ENCODE measurements at places on chromosomes 3 and 15.

GRCh38 chr3:22729212-22729611 is 473.9 kb upstream of the UBE2E2 start:
- H3K27ac ChIP-seq = no peak overlapping the region
- no peak overlapping the region for H3K4me3 ChIP-seq
- no peaks in the 10 kb centered on the region for H3K36me3 ChIP-seq
- no peak for DNase-seq
- no peaks in the 10 kb centered on the region for H3K4me1 ChIP-seq

DNA sequence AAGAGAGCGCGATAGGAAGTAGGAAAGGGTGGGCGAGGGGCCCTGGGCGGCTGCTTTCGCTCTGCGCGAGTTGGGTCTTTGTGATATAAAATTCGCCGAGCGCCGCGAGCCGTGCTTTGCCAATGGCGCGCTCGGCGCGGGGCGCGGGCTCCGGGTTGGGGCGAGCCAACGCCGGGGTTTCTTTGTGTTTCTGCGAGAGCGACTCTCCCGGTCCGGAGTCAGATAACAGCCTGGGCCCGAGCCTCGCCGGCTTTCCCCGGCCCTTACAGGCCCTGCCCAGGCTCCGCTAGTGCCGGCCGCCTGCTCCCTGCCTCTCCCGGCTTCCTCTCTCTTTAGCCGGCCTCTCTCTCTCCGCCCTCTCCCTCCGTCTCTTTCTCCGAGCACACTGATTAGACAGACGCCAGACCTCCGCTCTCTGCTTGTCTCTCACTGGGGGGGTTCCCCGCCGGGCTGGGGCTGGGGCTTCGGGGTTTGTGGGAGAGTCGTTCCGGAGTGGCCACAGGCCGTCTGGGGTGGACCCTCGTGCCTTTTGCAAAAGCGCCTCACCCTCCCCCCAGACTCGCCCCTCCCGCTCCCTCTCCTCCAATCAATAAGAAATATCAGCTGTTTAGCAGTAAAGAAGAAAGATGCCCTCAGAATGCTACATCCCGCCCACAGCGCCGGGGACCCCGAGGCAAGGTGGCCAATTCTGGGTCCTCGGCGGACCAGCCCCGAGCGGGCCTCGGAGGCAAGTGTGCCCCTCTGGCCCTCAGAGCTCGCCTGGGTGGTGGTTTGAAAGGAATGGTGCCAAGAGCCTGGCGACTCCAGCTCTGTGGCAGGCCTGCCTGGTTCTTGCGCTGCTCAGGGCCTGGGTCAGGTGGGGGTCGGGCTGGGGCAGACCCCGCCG is 2.9 kb downstream of the NR2F2 start:
- peak overlapping the region; percentile 62 for H3K4me3 ChIP-seq
- peaks cover 15% of the 10 kb centered on the region for H3K4me1 ChIP-seq
- DNase-seq = no peak
- H3K27me3 ChIP-seq = peaks cover 75% of the 10 kb centered on the region

DNA sequence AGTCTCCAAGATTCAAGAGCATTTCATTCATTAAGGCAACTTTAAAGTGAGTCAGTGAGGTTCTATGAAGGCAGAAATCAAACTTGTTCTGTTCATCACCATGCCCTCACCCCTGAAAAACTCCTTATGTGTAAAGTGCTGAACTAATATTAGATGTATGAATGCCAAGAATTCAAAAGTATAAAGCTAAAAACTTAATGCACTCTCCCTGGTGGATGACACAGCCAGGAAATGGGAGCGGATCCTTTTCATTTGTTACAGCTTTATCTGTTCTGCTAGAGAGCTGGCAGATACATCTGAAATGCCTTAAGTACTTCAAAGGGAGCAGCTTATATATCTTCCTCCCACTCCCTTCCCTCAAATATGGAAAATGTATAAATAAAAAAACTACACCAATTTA is 8.2 kb downstream of the TXNRD3 start:
- no peak overlapping the region for H3K27ac ChIP-seq
- H3K4me3 ChIP-seq = no peak overlapping the region
- DNase-seq = no peak
- H3K36me3 ChIP-seq = no peaks in the 10 kb centered on the region

DNA sequence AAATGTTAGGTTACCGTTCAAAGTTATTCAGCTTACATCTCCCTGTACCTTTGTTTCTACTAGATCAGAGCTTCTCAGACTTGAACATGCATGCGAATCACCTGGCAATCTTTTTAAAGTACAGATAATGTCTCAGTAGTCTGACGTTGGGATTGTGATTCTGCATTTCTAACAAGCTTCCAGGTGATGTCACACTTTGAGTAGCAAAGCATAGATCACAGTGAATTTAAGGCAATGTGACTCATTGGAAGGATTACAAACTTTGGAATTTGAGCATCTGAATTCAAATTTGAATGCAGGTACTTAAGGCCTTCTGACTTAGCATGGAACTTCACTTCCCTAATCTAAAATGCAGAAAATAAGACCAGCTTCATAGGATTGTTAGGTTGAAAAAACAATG is 10.8 kb upstream of the ZMAT3 start:
- H3K27ac ChIP-seq = no peak overlapping the region
- H3K4me3 ChIP-seq = no peak overlapping the region
- peaks cover 4% of the 10 kb centered on the region for H3K4me1 ChIP-seq
- DNase-seq = no peak
- H3K27me3 ChIP-seq = no peaks in the 10 kb centered on the region

DNA sequence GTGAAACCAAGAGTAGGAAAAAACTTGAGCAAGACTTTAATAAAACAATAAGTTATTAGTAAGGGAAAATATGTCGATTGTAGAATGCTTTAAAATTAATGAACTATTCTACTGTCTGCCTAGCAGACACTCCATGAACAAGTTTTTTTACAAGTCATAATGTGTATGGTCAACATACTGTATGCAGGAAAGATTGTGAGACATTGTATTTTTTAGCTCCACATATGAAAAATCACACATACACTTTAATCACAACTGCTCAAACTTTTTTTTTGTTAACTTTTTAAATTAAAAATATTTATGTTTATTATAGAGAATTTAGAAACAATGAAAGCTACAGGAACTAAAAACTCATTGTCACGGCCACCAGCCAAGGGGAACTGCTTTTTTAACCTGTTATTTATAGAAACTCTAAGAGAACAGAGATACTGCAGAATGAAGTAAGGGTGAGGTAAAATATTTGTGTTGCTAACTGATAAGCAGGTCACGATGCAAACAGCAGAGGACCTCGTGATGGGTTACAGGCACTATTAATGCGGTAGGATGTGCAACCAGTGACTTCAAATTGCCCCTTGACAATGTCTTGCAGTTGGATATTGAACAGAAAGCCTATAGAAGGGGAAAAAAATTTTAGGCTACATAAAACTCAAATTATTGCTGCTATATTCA is 53.0 kb downstream of the THSD4 start:
- H3K4me3 ChIP-seq = no peak overlapping the region
- H3K36me3 ChIP-seq = no peaks in the 10 kb centered on the region
- H3K27me3 ChIP-seq = peaks cover 38% of the 10 kb centered on the region
- no peak for DNase-seq

DNA sequence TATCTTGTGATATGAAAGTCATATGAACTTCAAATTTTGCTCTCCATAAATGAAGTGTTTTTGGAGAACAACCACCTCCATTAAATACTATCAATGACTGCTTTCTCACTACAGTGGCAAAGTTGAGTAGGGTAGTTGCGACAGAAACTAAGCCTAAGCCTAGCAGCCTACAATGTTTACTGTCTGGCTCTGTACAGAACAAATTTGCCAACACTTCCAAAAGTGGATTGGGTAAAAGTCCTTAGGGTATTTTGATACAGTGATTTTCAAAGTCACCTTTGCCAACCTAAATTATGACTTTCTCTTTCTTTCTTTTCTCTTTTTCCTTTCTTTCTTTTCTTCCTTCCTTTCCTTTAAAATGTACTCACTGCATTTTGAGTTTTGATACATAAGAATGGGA is 142.6 kb downstream of the PLCL2 start:
- H3K4me1 ChIP-seq = peaks cover 63% of the 10 kb centered on the region
- no peak overlapping the region for H3K27ac ChIP-seq
- no peak for DNase-seq
- H3K27me3 ChIP-seq = no peaks in the 10 kb centered on the region
- peaks cover 5% of the 10 kb centered on the region for H3K36me3 ChIP-seq
- H3K4me3 ChIP-seq = no peak overlapping the region

- H3K27me3 ChIP-seq = peaks cover 57% of the 10 kb centered on the region
- no peaks in the 10 kb centered on the region for H3K36me3 ChIP-seq
- no peaks in the 10 kb centered on the region for H3K4me1 ChIP-seq
These were observed 26.3 kb upstream of the DYNC1LI1 start for GRCh38 chr3:32596909-32597369.

DNA sequence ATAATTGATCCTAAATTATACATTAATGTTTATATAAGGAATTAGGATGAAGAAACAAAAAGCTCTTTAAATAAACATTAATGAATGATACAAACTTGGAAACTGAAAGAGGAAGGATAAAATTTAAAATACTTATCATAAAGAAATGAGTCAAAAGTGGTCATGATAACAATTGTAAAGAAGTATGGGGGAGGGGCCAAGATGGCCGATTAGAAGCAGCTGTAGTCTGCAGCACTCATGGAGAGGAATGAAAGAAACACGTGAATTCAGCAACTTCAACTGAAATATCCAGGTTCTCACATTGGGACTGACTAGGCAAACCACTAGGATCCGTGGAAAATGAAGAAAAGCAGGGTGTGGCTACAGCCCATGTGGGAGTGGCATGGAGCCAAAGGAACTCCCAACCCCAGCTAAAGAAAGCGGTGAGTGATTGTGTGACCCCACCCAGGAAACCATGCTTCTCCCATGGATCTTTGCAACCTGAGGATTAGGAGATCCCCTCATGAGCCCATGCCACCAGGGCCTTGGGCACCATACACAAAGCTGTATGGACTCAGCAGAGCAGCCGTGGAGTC is 13.1 kb upstream of the CP start:
- no peaks in the 10 kb centered on the region for H3K36me3 ChIP-seq
- peaks cover 6% of the 10 kb centered on the region for H3K27me3 ChIP-seq
- H3K4me3 ChIP-seq = no peak overlapping the region

- H3K4me1 ChIP-seq = no peaks in the 10 kb centered on the region
- no peak for DNase-seq
- H3K27ac ChIP-seq = no peak overlapping the region
- no peaks in the 10 kb centered on the region for H3K27me3 ChIP-seq
- H3K36me3 ChIP-seq = no peaks in the 10 kb centered on the region
- no peak overlapping the region for H3K4me3 ChIP-seq
These were observed 34.9 kb upstream of the LIMD1 start for GRCh38 chr3:45559560-45560118.

DNA sequence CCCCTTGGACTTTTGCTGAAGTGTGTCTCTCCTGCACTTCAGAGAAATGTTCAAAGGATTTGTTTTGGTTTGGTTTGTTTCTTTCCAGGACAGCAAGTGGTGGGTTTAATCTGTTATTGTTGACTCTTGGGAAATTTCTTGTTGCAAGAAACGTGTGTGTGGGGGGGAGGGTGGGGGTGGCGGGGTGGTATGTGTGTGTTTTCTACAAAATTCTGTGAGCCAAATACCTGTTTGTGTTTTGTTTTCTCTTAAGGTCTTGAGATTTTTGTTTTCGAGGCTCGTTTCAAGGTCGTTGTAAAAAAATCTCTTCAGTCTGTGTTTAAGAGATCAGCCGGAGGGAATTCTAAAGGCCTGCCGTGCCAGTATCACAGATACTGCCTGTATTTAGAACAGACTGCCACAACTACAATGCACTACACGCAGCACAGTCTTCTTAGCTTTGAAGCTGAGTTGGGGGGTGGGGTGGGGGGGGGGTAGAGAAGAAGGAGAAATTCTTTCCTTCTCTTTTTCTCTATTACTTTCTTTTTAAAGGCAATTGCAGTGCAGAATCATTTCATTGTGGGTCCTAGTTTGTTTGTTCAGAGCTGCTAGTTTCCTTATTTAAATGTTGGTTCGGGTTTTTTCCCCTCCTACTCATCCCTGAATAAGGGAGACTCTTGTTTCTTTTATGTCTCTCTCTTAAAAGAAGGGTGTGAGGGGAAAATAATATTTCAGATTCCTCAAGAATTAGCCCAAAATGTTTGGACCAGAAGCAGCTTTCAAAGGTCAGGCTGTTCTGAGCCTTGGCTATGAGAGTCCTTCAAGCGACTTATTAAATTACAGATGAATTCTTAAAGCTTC is 1.4 kb upstream of the BCL6 start:
- H3K27ac ChIP-seq = peak overlapping the region; percentile 98
- H3K36me3 ChIP-seq = peaks cover 37% of the 10 kb centered on the region
- no peaks in the 10 kb centered on the region for H3K27me3 ChIP-seq
- peak overlapping the region; percentile 97 for H3K4me3 ChIP-seq

DNA sequence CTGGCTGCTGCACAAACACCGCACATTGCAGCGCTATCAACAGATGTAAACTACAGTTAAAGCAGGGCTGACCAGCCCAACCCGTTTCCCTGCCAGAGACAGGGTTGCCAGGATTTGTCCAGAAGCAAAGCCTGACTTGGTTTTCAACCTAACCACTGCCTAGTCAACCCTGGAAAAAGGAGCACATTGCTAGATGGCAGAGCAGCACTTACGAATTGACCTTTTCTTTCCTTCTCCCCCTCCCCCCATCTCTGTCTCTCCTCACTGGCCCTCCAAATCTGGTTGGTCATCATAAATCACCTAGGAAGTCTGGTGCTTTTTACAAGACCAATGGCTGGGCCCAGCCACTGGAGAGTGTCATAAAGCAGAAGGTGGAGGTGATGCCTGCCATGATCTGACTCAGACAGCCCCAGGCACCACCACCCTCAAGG is 51.3 kb downstream of the ABCC5 start:
- no peak overlapping the region for H3K4me3 ChIP-seq
- DNase-seq = no peak
- H3K36me3 ChIP-seq = peaks cover 17% of the 10 kb centered on the region
- no peaks in the 10 kb centered on the region for H3K4me1 ChIP-seq
- no peak overlapping the region for H3K27ac ChIP-seq
- no peaks in the 10 kb centered on the region for H3K27me3 ChIP-seq

DNA sequence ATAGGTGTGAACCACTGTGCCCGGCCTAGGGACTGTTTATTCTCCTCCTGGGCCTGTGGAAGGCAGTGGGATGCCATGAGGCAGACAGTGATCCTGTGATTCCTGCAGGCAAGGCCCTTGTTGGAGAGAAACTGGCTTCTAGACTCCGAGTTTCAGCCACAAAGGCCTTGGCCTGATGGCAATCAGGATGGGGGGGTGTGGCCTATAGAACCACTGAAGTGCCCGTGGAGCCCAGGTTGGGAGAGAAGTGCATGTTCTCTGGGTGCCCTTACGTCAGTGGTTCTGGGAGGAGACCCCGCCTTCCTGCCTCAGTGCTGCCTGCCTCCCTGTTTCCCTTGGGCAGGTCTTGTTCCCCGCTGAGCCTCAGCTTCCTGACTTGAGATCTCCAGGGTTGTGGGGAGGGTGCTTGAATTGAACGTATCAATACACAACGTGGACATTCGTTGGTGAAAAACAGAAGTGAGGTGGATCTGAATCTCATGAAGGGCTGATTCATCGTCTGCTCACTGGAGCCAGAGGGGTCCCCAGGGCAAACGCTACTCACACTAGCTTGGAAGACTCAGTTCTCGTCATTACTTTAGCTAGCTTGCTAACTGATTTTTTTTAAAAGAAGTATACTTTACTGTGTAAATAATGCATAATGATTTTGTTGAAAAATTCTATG is 31.8 kb downstream of the IRAK2 start:
- peaks cover 26% of the 10 kb centered on the region for H3K36me3 ChIP-seq
- H3K4me3 ChIP-seq = peak overlapping the region; percentile 53
- no peak for DNase-seq
- H3K4me1 ChIP-seq = peaks cover 68% of the 10 kb centered on the region

- H3K36me3 ChIP-seq = peaks cover 60% of the 10 kb centered on the region
- no peak overlapping the region for H3K27ac ChIP-seq
- no peak for DNase-seq
- peaks cover 5% of the 10 kb centered on the region for H3K4me1 ChIP-seq
- no peaks in the 10 kb centered on the region for H3K27me3 ChIP-seq
These were observed 22.5 kb downstream of the HEXA start for GRCh38 chr15:72353266-72353665.

All from effector memory CD8-positive, alpha-beta T cell (primary cell).